ENCODE measurements at places on chromosomes 2 and 18.

- no peak for DNase-seq
These were observed 33.2 kb downstream of the RAPH1 start for GRCh38 chr2:203501873-203502272.

DNA sequence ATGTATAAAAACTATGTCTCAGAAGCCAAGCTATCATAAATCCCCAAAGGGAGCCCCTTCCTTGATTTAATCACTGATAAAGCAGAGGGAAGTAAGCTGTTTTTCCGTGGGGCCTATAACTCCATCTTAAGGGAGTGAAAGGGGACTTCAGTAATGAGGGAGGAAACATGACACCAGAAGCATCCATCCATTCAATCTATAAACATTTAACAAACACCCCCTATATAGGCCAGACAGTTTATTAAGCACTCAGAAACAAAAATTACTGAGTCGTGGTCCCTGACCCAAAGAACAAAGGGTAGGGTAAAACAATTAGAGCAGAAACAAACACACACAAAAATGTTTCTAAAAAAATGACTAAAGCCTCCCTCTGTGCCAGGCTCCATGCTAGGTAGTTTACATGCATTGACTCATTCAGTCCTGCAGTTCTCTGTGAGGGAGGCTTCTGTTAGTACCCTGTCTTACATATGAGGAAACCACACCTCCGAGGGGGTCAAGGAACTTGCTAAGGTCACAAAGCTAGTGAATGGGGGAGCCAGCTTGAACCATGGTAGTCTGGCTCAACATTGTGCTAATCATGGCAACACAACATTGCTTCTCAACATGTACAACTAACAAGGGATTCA, 472.1 kb downstream of the CDH2 start:
- no peak for DNase-seq

- no peak for DNase-seq
These were observed 33.0 kb downstream of the REEP1 start for GRCh38 chr2:86304416-86304815.

- DNase-seq = no peak
These were observed 336.7 kb upstream of the ID2 start for GRCh38 chr2:8345200-8345599.

DNA sequence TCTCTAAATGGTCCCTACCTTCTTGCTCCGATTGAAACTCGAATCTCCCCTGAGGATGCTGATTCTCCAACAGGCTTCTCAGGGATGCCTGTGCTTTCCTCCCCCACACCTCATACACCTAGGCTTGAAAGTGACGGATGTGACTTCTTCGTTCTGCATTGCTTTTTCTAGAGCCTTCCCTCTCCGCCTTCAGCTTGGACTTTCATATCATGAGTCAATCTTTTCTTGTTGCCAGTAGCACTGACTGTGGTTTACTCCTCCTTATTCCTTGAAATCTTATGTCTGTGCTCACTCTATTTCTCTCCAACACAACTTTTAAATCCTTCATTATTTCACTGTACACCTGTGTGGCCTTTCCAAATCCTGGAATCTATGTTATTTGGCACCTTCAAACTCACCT, 451.4 kb downstream of the TMX3 start:
- DNase-seq = no peak

DNA sequence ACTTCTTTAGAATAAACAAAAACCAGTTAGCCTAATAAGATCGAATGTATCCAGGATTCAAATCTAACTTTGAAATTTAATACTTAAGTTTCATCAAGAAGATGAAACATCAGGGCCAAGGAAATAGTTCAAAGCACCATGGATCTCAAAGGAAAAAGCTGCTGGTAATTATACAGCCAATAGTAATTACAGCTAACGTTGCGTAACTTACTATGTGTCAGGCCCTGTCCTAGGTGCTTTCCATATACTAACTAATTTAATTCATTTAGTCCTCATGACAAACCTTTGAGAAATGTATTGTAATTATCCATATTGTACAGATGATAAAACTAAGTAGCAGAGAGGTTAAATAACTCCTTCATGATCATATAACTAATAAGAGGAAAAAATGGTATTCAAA, 598.6 kb downstream of the NYAP2 start:
- no peak for DNase-seq

GRCh38 chr2:96945014-96945413, 41.4 kb downstream of the FAM178B start:
- DNase-seq = no peak

GRCh38 chr2:121709776-121710469, 26.8 kb downstream of the NIFK start:
- DNase-seq = no peak

DNA sequence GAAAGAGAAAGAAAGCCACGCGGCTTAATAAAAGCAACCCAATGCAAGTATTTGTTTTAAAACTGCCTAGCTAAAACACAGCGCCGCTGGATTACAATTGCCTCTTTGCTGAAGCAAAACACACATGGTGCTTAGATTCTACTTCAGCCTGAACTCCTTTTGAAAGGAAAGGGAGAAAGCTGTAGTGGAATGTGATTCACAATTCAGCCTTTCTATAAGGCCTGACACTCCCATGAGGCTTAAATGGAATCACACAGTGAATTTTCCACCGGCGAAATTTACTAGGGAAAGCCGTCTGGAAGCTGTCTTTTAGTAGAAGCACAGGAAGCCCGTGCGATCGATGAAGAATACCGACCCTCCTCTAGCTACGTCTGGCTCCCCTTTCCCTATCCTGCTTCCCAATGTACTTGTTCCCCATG, 348.0 kb downstream of the DLGAP1 start:
- DNase-seq = no peak

GRCh38 chr2:236916181-236916580, 169.5 kb upstream of the COPS8 start:
- DNase-seq = no peak

GRCh38 chr2:37284381-37284780, 40.3 kb downstream of the PRKD3 start:
- no peak for DNase-seq

DNA sequence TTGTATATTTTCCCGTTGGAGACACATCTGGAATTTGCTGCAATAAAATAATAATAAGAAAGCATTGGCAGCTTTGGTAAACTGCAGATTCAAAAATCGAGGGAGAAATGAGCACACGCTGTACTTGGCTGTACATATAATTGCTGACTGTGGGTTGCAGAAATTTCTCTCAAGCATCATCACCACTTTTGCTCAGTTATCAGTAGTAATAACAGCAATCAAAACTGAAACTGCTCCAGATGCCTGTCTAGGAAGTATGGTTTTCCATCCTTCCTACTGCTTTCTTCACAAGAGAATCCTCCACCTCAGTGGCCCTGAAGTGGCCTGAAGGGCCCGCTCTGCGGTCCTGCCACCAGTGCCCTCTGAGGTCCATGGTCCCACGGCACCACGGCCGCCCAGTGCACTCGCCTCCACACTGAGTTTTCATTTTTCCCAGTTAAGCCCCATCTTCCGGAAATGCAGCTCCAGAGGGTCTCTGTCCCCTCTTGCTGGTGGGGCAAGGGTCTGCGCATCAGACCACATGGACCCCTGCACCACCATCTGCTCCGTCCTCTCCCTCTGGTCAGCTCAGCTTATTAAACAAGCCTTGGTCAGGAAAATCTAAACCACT, 3.9 kb downstream of the DUSP28 start:
- no peak for DNase-seq

- DNase-seq = no peak
These were observed 1.2 kb downstream of the NEU2 start for GRCh38 chr2:233033672-233034071.

GRCh38 chr2:179285060-179285459, 20.4 kb upstream of the SESTD1 start:
- DNase-seq = no peak

DNA sequence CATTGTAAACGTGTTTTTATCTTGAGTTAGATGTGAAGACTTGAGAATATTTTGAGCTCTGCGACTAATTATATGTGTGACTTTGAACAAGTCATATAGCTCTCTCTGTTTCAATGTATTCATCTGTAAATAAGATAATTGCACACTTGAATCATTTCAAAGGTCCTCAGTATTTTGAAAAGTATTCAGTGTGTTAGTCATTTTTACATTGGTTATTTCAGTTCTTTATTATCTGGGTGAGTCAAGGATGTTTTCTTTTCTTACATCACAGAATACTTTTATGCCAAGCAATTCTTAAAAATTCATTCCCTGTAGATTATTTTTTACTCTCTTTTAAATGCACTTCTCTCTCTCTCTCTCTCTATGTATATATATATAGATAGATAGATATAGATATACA, 1098.0 kb upstream of the ZEB2 start:
- no peak for DNase-seq

DNA sequence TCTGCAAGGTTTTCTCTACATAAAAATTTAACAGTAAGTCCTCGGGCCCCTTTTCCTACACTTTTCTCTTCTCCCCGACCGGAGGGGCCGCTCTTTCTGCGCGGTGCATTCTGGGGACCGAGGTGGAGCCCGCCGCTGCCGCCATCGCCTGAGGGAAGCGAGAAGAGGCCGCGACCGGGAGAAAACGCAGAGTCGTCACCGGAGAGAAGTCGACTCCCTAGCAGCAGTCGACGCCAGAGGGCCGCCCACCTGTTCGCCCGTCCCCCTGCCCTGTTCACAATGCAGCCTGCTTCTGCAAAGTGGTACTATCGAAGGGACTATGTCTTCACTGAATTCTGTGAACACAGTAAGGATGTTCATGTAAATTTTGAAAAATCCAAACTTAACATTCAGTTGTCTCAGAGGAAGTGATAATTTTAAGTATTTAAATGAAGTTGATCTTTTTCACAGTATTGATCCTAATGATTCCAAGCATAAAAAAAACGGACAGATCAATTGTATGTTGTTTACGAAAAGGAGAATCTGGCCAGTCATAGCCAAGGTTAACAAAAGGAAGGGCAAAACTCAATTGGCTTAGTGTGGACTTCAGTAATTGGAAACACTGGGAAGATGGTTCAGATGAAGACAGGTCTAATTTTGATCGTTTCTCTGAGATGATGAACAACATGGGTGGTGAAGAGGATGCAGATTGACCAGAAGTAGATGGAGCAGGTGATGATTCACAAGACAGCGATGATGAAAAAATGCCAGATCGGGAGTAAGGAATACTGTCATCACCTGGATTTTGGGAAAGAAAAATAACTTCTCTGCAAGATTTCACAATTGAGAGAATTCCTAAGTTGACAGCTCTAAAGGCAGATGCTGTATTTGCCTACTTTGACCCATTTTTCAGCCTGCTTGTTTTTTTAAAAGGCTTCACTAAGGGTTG, 55.8 kb downstream of the ASXL2 start:
- no peak for DNase-seq

DNA sequence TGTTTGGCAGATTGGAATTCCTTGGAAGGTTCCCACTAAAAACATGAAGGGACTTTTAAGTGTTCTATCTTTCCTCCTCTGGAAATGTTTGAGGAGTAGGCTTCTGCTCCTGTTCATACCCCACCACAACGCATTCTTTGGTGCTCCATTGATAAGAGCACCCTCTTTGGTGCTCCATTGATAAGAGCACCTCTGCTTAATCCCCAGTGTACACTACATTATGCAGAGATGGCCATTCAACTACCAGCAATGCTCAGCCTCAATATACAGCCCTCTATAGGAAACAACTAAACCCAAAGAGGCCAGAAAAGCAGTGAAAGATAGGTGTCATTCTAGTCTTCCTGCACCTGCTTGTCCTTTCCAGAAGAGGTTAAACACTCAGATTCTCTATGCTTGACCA, 1.8 kb upstream of the CHAC2 start:
- no peak for DNase-seq

GRCh38 chr18:8711736-8712135, 6.4 kb downstream of the MTCL1 start:
- DNase-seq = no peak

- DNase-seq = no peak
These were observed 233.0 kb upstream of the SIX2 start for GRCh38 chr2:45242161-45242741.

DNA sequence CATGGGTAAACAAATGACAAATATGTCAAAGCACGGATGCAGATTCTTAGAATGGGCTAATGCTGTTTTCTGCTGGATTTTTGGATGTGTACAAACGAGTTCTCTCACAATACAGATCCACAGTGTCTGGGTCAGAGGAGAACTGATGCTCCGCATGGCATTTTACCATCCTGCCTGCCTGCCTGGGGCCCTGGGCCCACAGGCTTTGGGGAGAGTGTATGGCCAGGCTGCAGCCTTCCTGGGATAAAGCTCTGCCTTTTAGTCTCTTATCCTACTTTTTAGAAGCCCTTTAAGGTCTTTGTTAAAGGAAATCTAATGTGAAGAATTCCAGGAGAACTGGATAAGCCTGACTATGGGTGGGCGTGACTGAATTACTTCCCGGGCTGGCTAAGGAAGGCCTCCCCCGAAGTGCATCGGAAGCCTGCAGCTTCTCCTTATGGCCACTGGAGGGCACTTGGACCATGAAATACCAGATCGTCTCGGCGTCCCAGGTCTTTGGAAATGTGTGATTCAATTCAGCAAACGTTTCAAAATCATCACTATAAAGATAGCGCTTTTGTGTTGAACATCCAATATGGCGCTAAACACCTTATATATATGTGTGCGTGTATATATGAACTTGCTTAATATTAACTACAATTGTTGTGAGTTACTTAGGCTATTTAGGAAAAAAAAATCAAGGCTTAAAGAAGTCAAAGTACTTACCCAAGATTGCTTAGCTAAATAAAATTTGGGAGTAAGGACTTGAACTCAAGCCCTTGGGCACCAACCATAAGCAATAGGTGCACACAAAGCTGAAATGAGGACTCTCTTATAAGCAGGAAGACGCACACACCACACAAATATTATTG, 15.2 kb upstream of the DNPEP start:
- peak; percentile 66 for DNase-seq

- DNase-seq = no peak
These were observed 201.4 kb downstream of the AFF3 start for GRCh38 chr2:99940963-99941362.

Data from HuH-7 (cell line).